MV-4-11 (cell line): ENCODE measurements at places on chromosomes 12 and 14.

- no peak for DNase-seq
Measured at GRCh38 chr14:59140106-59140843, 48.2 kb upstream of the DAAM1 start.

DNA sequence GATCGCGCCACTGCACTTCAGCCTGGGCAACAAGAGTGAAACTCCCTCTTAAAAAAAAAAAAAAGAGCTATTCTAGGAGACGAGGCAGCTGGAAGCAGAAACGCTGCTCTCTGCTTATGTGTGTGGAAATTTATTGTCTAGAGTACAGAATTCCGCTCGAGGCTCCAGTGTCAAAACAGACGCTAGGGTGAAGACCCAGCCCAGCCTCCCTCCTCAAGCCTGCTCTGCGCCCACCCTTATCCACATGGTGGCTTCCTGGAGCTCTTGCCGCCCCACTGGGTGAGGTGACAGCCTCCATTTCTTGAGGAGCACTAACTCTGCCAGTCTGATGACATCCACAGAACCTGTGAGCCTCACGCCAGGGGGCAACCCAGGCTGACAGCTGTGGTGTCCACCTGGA is 49.5 kb upstream of the DLK1 start:
- no peak for DNase-seq

DNA sequence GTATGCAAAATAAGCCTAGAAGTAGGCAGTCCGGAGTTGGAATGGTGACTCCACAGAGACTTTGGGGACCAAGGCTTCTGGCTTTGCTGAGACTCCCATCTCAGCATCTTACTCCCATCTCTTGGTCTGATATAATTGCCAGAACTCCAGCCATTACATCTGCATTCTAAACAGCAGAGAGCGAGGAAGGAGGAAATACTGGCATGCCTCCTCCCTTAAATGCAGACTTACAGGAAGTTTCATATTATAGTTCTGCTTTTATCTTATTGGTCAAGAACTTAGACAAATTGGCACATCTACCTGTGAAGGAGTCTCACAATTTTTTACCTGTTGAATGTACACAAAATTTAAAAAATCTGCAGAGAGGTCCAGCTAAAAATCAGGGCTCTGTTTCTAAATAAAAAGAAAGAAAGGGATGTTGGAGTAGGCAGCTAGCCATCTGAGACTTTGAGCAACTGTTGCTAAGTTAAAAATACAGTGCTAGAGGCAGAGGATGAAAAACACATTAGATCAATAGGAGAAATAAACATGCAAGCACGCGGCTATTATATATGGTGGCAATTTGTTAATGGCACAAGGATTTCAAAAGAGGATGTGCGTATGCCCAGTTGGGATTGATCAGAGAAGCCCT is 209.9 kb upstream of the HMGA2 start:
- DNase-seq, result no peak

- peak; percentile 29 for DNase-seq
Measured at GRCh38 chr14:58362798-58363412, 32.8 kb upstream of the TOMM20L start.

- DNase-seq, result no peak
Measured at GRCh38 chr12:44509471-44509870, 366.6 kb downstream of the NELL2 start.

DNA sequence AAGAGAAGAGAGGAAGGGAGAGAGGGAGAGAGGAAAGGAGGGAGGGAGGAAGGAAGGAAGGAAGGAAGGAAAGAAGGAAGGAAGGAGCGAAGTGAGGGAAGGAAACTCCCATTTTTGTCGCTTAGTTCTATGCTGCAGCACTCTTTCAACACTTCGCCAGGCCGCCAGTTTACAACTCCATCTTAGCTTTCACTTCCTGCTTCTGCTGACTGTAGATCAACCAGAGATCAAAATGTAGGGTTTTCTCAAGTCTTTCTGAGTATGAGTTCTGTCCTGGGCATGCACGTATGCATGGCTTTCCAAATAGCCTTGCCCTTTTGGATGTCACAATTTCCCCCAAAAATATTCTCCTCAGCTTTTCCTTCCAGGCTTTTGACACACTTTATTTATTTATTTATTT is 723.4 kb downstream of the TRHDE start:
- DNase-seq, result peak; percentile 92
